Adipocyte (in vitro differentiated cells): ENCODE measurements at places on chromosomes 6 and 20.

DNA sequence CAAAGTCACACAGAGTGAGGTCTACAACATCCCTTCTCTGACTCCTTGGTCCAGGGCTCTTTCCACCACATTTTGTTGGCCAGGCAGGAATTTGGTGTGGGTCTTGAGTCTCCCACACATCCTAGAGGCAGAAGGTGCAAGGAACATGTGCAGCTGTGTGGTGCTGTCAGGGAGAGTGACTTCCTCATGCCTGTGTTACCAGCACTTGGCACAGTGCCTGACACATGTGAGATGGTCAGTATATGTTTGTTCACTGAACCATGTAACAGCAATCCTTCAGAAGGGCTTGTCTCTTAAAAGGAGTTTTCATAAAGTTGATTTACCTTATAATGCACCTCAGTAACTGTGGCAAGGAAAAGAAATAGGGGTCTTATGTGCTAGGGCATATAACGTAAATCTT is 168.5 kb downstream of the CDC5L start:
- DNase-seq: no peak

GRCh38 chr20:19750907-19751636 is 7.0 kb upstream of the RIN2 start:
- DNase-seq: peak; percentile 64

GRCh38 chr6:23212398-23212797 is 643.0 kb downstream of the HDGFL1 start:
- DNase-seq: no peak

- DNase-seq: no peak
These were observed 16.3 kb upstream of the RFPL4B start for GRCh38 chr6:112330879-112331265.

DNA sequence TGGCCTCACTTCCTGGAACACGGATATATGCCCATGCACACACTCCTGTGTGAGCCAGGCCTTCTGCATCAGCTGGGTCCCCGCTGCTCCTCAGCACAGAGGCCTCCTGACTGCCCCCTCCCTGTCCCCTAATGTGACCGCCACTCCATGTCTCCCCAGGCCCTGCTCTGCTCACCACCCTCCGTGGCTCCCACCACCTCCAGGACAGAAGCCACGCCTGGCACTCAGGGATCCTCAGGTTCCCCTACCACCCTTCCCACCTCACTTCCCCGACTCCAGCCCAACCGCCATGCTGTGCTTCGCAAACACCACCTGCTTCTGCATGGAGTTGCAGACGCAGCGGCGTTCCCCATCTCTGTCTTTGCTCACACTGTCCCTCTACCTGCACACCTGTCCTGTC is 4.3 kb upstream of the SRC start:
- no peak for DNase-seq

DNA sequence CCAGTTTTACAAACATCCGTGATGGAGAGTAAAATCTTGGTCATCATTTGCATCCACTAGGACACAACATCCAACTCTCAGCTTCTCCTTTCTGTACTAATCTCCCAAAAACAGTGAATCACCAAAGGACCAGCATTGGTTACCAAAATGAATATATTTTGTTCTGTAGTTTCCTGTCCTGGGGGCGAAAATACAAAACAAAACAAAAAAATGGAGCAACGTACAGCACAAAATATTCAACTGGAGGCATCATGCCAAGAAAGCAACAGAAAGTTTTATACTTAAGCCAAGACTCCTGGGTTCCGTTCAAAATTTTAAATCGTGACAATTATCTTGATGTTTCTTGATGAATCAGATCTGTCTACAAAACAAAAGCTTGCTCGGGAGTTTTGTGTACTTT is 126.6 kb upstream of the CCDC28A start:
- DNase-seq: peak; percentile 89

- DNase-seq: no peak
These were observed 45.3 kb upstream of the DSN1 start for GRCh38 chr20:36818861-36819260.

DNA sequence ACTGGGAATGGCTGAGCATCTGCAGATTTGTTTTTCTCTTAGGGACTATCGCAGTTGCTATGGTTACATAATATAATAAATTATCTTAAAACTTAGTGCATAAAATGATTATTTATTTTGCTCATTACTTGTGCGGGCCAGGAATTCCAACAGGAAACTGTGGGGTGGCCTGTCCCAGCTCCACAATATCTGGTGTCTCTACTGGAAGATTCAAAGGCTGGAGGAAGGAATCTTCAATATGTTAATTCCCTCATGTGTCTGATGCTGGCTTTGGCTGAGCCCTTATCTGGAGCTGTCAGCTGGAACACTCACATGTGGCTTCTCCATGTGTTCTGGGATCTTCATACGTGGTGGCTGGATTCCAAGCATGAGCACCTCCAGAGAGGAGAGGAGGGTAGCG is 23.9 kb upstream of the B3GAT2 start:
- DNase-seq: no peak

- no peak for DNase-seq
These were observed 477.3 kb downstream of the PREX1 start for GRCh38 chr20:48350313-48350988.

DNA sequence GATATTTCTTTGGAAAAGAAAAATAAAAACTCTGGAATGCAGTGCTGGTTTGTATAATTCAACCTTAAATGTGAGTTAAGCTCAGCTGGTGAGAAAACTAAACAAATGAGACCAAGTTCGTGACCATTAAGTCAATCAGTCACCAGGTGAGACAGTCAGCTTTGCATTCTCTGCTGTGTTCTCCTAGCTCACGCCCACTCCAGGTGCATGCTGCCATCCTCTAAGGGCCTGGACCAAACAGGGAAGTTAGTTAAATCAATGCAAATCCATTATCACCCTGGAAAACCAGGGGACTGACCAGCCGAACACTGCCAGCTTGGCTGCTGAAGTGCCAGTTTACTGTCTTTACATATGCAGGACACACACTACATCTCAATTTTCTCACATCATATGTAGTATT is 7.2 kb downstream of the TPBG start:
- no peak for DNase-seq

- DNase-seq: peak; percentile 48
These were observed 1.5 kb downstream of the ZHX3 start for GRCh38 chr20:41316051-41316450.

GRCh38 chr20:8434326-8434876 is 302.3 kb downstream of the PLCB1 start:
- DNase-seq: peak; percentile 49

DNA sequence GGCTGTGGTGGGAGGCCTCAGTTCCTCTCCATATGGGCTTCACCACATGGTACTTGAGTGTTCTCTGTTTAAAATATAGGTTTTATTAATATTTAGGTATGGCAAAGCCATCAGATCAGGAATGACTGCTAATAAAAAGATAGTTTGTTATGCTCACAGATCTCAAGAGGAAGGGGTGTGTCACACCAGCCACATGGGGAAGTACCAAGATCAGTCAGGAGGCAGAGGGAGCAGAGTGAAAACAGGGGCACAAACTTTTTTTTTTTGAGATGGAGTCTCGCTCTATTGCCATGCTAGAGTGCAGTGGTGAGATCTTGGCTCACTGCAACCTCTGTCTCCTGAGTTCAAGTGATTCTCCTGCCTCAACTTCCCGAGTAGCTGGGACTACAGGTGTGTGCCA is 92.1 kb upstream of the GCM1 start:
- DNase-seq: no peak

DNA sequence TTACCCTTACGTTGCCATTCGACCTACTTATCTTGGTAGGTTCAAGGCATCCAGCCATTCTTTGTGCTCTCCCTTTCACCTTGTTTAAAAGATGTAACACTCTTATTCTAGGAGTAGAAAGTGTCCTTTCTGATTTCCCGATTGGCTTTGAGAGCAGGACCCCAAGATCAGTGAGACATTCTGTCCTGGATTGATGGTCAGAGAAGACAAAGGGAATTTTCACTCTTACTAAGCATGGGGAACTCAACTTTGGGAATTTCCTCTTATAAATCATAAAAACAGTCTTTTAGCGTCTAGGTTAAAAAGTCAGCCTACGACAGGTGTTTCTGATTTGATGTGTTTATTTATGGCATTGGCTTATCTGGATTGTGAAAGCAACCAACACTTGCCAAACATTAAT is 2.8 kb upstream of the AARS2 start:
- no peak for DNase-seq

GRCh38 chr6:148831531-148831930 is 84.7 kb downstream of the UST start:
- peak; percentile 65 for DNase-seq

DNA sequence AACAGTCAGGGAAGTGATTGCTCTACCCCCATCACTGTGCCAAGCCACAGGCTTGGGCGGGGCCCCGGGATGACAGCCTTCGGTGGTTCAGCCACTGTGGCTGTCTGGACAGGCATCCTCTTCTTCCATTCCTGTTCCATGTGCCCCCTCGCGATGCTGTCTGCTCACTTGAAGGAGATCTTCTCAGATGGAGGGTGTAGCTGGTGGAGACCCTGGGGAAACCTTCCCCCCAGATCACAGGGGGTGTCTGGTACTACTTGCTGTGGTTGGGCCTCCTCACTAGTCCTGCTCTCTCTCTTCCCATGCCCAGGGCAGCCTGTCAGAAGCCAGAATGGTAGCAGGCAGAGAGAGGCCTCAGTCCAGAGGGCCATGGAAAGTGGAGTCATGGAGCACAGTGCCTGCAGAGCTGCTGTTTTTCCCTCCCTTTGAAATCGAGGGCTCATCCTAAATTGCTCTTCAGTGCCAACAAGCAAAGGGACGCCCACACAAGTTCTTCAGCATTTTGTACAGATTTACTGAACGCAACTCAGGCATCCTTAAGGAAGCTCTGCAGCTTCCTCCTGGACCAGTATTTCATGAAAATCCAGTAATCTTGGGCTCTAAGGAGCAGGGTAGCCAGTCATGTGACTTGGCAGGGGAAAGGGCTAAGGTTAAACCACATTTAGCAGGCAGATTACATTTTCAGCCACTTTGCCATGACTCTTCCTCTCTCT is 326.6 kb downstream of the ZFAND3 start:
- DNase-seq: no peak

DNA sequence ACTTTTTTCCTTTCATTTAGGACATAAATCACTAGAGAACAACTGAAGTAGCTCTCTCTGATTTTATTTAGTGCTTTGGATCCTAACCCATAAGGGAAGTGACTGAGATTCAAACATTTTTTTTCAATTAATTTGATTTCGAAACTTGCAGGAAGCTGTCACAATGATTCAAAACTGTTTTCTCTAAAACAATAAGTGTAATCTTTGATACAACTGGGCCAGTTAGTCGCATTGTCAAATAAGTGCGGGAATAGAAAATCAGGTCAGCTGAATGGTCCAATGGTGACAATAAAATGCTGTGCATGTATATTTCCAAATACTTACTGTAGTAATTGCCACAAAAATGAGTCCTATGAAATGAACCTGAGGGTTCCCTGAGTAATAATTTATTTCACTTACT is 930.8 kb downstream of the TFAP2A start:
- peak; percentile 57 for DNase-seq

GRCh38 chr6:168181316-168181715 is 102.3 kb upstream of the FRMD1 start:
- DNase-seq: no peak

GRCh38 chr6:30443657-30444450 is 45.5 kb upstream of the HLA-E start:
- peak; percentile 65 for DNase-seq

DNA sequence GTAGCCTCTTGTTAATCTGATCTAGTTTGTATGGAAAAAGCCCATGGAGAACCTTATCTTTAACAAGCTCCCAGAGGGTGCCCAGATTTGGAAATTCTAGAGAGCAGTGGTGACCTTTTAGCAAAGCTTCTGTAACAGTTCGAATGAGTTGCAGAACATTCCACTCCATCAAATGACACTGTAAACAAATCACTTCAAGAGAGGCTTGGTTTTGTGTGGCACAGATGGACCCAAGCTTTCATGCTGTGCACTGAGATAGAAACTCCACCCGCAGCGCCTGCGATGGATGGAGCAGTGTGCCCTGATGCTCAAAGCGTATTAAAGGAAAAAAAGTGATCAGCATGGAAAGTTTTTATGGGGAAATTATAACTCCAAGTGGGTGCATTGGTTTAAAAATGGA is 55.1 kb upstream of the ISM1 start:
- no peak for DNase-seq

GRCh38 chr6:26028212-26028745 is 59.0 kb upstream of the HFE start:
- DNase-seq: no peak

GRCh38 chr20:63264519-63264918 is 8.1 kb upstream of the ARFGAP1 start:
- DNase-seq: no peak

DNA sequence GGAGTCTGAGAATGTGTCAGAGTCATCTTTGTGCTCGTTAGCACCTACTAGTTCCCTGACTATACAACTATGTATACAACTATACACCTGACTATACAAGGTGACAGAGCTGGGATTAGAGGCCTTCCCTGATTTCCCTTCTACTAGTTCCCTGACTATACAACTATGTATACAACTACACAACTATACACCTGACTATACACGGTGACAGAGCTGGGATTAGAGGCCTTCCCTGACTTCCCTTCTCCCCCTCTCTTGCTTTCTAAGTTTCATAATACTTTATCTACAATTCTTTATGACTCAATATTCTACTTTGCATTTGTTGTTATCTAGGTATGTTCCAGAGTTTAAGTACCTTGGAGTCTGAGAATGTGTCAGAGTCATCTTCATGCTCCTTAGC is 68.0 kb downstream of the HS3ST5 start:
- no peak for DNase-seq

DNA sequence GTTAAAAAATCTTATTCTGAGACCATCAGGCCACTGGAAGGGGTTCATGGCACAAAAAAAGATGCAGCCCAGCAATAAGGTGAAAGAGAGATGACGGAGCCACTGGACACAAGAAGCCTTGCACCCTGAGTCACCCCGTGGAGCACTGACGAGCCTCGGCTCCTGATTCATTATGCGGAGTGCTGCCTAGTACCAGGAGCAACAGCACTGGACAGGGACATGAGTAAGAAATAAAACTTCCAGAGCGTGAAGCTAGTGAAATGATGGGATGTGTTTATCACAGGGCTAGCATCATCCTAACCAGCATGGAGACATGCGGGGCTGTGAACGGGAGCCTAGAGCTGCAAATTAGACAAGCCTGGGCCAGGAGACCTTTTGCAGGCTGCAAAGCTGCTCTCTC is 53.3 kb downstream of the RNASET2 start:
- no peak for DNase-seq

DNA sequence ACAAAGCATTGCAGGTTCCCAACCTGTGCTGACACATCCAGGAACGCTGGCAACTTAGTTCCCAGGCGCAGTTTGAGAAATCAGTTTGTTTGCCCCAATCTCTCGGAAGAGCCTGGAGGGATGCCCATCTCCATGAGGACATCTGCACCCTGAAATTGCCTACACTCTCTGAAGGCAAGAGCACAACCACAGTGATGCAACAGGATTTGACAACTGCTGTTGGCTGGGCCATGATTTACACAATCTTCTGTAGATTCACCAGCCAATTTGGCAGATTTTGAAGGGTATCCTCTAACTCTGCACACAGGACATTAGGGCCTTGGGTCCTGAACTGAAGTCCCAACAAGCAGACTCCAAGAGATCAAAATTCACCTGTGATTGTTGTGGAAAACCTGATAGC is 3.4 kb downstream of the APMAP start:
- no peak for DNase-seq

DNA sequence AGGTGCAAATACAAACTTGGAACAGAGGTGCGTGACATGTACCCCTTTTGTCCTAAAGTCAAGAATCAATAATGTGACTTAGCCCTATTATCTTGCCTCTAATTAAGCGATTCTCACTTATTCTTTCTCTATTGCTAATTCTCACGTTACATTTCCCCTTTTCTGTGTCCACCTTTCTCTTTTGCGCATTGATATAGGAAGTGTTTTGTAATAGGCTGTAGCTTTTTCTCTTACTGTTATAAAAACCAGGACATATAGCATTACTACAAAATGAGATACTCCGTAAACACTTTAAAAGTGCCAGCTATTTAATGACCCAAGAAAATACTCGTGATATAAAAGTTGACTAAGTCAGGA is 669 bp upstream of the TMEM30A start:
- peak; percentile 31 for DNase-seq
